ENCODE measurements at places on chromosomes 11 and 22.

DNA sequence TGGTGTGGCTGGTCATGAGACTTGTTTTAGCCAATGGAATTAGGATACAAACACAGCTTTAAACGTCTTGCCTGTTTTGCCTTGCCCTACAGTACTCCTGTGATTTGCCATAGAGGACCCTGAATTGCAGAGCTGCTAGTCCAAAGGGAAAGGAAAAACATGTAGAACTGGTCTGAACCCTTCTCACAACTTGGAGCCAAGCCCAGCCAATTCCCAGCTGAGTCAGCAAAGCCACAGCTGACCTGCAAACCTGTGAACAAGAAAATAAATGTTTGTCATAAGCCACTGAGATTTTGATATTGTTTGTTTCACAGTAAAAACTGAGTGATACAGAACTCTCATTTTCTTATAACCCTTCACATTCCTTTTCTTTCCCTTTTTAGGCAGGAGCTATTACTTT, 360.5 kb upstream of the API5 start:
- DNase-seq, result no peak

DNA sequence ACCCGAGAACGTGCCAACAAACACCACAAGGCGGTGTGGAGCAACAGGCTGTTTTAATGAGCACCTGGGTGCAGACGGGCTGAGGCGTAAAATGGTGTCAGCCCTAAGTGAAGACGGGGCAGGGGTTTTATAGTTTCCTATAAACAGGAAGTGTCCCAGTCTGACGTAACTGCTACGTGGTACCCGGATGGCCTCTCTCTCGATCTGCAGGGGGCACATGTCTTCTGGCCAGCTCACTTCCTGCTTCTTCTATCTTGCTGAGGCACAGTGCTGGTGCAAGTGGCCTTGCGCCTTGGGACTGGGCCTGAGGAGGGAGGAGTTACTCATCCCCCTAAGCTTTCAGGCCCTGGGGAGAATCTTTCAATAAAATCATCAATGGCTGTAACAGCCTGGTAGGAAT, 20.9 kb downstream of the OOSP3 start:
- no peak for DNase-seq

- DNase-seq, result no peak
Measured at GRCh38 chr11:125724125-125724524, 22.0 kb upstream of the PATE1 start.

DNA sequence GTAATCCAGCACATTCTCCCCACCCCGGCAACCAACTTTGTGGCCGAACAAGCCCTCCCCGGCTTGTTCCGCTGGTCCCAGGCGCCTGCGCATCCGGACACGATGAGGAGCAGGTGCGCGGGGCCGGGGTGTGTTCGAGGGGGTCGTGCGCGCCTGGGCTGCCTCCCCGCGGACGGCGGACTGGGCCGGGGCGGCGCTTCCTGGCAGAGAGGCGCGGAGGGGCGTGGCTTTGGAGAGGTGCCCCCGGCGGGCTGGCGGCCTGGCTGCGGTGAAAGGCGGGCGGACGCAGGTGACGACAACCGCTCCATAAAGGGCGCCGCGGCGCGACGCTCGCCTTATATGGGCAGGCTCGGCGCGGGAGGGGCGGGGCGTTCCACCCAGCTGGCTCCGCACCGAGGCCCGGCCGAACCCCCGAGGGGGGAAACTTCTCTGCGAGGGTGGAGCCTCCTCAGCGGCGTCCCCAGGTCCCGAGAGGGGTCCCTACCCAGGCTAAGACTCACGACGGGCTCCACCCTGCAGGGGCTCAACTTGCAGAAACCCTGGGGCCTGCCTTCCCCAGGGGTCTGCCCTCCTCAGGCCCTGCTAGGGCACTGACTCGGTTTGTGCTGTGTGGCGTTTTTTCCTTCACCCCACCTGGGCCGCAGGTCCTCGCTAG, 26.4 kb downstream of the TXN2 start:
- DNase-seq, result peak; percentile 98

DNA sequence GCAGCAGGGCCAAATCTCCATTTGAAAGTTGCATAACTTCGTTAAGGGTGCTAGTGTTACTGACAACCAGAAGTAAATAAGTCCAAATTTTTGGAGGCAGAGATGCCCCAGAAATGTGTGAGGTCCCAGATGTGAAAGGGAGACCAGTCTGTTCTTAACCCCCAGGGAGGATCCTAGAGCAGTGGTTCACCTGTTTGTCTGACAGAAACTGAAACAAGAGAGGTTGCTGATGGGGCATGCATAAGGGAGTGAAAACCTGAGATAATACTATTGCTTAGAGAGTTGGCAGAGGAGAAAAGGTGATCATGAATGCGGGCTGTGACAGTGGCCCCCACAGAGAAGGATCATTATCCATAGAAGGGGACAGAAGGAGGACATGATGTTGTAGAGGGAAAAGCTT, 3.8 kb downstream of the CBLIF start:
- no peak for DNase-seq

DNA sequence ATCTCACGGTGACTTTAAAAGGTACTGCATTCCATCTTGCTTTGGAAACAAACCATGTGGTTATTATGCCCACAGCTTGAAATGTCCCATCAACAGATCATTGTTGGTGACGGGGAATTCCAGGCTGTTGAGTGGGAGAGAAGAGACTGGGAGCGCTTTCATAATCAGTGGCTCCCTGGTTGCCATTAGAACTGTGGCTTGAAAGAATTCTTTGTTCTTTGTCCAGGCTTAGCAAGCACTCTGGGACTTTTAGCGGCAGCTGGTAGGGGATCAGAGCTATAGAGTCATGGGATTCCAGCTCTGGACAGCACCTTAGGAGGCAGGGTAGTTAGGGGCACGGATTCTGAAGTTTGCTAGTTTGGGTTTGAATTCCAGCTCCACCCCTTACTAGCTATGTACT, 22.0 kb downstream of the MMP20 start:
- DNase-seq, result no peak

DNA sequence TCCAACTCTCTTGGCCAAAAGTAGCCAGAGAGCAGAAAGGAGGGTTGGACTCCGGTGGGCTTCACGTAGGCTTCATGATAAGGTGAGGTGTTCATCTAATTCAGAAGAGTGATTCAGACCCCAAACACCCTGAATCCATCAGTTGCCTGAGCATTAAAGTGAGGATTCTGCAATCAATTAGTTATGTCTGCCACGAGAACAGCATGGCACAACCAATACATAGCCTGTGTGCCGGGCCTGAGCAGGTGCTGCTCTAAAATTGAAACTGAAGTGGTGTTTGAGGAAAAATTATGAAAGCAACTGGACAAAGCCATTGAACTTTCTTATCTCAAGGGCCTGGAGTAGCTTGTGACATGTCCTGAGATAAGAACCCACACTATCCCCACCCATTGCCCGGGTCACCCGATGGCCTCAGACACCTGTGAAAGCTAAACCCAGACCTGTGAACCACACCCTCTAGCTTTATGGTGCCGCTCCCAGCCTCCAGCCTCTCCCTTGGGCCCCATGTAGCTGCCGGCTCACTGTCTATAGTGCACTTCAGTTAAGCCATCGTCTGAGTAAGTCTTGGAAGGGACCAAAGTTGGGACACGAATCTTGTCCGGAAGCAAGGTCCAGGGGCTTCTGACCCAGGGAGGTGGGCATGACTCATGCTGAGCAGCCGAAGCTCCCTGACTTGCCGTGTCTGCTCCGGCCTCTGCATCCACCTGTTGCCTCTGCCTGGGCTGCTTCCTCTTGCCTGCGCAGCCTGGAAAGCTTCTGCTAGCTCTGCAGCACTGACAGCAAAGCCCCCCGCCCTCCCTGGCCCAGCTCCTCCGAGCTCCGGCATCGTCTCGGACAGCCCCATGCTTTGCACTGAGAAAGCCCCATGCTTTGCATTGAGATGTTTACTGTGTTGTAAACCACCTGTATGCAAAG, 5.7 kb upstream of the MYEOV start:
- no peak for DNase-seq

DNA sequence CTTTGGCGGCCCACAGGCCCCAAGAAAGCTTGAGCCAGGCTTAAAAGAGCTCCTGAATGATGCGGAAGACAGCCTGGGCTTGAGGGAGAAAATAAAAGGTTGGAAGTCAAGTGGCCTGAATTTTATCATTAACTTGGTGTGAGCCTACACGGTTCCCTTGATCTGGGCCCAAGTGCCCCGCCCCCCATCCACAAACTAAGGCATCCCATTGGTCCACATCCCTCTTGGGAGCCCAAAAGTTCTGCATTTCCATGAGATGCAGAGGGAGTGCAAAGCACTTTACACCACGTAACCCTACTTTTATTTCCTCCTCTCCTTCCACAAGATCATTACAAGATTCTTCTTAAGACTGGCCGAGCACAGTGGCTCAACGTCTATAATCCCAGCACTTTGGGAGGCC, 22.2 kb downstream of the LARGE1 start:
- DNase-seq, result no peak

GRCh38 chr11:4511282-4512245, 29.1 kb downstream of the OR52K1 start:
- DNase-seq, result no peak

DNA sequence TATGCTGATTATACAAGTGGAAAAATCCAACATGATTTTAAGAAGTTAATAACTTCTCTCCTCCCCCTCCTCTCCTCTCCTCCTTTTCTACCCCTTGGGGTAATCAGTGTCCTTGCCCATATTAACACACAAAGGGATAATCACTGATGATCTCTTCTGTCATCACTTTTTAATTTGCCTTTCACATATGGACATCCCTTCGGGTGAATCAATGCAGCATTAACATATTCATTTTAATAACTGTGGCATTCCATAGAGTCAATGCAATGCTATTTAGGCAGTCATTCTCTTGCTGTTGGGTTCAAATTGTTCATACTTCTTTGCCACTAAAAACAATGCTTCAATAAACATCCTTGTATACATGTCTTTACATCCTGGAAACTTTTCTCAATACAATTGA, 42.9 kb upstream of the GLYATL2 start:
- no peak for DNase-seq

DNA sequence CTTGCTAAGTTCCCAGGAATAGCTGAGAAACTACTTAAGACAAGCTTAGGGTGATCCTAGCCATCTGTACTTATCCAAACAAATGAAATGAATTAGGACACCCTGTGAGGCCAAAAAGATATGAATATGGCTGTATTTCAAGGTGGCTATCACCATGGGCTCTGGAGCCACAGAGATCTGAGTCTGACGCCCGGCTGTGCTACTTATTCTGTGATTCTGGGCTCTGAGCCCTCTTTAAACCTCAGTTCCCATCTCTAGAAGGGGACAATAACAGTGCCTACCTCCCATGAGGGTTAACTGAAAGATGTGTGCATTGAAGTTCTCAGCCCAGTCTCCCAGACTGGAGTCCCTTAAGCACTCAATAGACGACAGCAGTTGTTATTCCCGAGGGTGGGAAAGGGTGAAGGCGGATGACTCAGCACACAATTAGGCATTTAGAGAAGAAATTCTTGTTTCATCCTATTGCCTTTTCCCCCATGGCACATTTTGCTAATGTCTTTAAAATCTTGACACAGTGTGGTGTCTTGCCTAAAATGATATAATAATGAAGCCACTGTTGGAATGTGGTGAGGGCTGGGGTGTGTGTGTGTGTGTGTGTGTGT, 132.5 kb downstream of the ADAMTS15 start:
- no peak for DNase-seq

DNA sequence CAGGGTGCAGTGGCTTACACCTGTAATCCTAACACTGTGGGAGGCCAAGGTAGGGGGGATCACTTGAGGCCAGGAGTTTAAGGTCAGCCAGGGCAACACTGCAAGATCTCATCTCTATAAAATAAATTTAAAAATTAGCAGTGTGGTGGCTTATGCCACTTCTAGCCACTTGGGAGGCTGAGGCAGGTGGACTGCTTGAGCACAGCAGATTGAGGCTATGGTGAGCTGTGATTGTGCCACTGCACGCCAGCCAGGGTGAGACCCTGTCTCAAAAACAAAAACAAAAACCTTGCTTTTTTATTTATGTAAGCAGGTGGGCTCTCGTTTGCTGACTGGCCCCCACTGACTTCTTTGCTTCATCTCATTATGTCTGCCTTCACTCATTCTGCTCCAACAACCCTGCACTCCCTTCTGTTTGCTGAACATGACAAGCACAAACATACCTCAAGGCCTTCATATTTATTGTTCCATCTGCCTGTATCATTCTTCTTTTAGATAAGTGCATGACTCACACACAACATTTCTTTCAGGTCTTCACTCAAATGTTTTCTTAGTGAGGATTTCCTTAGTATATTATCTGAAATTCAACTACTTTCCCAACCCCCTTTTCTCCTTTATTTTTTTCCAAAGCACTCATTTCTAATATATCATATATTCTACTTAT, 32.4 kb upstream of the CLNS1A start:
- no peak for DNase-seq

- no peak for DNase-seq
Measured at GRCh38 chr11:44555031-44555800, 10.2 kb upstream of the CD82 start.

DNA sequence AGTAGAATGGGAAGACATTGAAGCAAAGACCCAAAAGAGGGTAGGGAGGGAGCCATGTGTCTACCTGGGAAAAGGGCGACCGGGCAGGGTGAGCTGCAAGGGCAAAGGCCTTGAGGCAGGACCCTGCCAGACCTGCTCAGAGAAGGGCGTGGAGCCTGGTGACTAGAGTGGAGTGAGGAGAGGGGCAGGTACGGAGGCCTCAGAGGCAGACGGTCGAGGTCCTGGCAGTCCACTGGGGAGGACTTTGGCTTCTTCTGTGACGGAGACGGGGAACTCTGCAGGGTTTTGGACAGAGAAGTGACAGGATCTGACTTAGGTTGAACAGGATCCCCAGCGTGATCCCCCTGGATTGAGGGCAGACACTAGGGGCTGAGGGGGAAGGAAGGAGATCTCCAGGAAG, 12.9 kb downstream of the RIBC2 start:
- no peak for DNase-seq

GRCh38 chr11:132245403-132246385, 875.3 kb downstream of the NTM start:
- DNase-seq, result no peak

- no peak for DNase-seq
Measured at GRCh38 chr22:31241200-31241599, 29.1 kb downstream of the LIMK2 start.

DNA sequence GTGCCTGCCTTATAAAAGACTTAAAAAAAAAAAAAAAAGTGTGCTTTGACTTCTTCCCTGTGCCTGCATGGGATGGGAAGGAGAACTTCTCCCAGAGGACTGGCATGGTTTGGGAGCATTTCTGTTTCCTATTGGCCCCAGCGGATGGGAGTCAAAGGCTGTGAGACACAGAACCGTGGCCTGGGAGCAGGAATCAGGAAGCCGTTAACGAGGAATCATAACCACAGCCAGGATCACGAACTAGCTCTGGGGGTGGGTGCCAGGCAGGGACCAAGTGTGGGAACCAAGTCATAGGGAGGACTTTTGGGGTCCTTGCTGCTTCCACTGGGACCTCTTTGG, 526 bp downstream of the C1QTNF6 start:
- DNase-seq, result no peak

DNA sequence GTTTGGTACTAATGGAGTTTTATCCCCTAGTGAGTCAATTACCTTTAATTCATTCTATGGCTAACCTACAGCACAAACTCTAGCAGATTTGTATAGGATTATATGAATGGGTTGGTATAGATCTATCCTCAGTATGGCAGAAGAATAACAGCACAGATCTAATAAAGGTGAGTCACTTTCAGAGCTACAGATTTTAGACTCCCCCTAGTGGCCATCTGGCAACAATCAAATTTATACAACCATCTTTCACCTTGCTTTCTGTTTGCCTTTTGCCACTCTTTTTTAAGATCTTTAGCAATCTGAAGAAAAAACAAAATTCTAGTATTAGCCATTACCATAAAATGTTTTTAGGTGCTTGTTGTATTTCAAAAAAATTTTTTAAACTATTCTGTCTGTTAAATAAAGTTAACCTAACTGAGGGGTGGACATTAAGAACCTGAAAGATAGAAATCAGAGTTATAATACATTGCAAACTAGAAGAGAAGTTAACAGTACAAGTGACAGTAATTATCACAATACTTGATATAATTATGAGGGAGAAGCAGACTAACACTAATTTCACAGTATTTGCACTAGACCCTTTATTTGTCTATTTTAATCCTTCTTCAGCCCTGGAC, 25.8 kb downstream of the DDIAS start:
- no peak for DNase-seq

All from WTC11 (cell line).